ENCODE measurements at places on chromosomes 13 and 19.

DNA sequence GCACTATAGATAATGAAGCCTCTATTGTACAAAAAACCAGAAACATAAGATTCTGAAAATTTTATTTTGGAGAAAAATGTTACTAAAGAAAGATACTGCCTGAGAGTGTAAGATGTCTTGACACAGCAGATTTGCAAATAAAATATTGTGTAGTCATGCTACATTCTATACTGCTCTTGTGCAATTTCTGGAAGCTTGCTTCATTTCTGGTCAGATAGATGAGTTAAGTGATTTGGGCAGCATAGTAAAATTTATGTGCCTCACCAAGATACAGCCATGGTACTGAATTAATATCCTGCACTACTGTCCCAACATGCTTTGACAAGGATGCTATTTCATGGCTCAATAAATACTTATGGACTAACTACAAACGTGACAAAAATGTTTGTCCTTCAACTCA, 55.1 kb upstream of the STARD13 start:
- H3K4me3 ChIP-seq, result no peak overlapping the region
- H3K27ac ChIP-seq, result no peak overlapping the region
- H3K36me3 ChIP-seq, result no peaks in the 10 kb centered on the region

DNA sequence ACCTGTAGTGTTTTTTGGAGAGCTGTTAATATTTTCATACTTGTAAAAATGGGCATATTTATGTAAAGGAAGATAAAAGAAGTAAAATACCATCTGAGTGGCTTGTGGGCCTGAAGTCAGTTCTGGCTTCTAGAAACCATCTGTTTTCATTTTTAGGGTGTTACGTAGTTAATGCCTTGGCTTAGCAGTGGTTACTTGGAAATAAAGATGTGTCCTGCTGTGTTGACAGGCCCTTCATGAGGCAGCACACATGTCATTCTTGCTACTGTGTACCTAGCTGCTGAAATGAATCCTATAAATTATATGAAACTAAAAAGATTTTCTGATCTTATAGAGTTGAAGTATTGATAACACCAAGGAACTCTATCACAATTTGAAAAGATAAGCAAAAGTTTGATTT, 16.0 kb downstream of the ILF3 start:
- DNase-seq, result no peak
- no peak overlapping the region for H3K4me3 ChIP-seq
- no peak overlapping the region for H3K27ac ChIP-seq
- H3K27me3 ChIP-seq, result no peaks in the 10 kb centered on the region
- peaks cover 10% of the 10 kb centered on the region for H3K4me1 ChIP-seq
- peaks cover 35% of the 10 kb centered on the region for H3K36me3 ChIP-seq

GRCh38 chr13:89846926-89847585, 1500.4 kb upstream of the MIR17HG start:
- H3K4me3 ChIP-seq, result no peak overlapping the region
- no peaks in the 10 kb centered on the region for H3K36me3 ChIP-seq
- no peaks in the 10 kb centered on the region for H3K27me3 ChIP-seq
- H3K27ac ChIP-seq, result no peak overlapping the region
- no peaks in the 10 kb centered on the region for H3K4me1 ChIP-seq

GRCh38 chr19:50046649-50047503, 21.1 kb downstream of the ZNF473 start:
- peaks cover 63% of the 10 kb centered on the region for H3K36me3 ChIP-seq
- peaks cover 5% of the 10 kb centered on the region for H3K4me1 ChIP-seq
- no peak overlapping the region for H3K4me3 ChIP-seq
- H3K27ac ChIP-seq, result no peak overlapping the region
- no peak for DNase-seq

GRCh38 chr19:1945899-1946298, 4.9 kb downstream of the CSNK1G2 start:
- DNase-seq, result no peak
- no peak overlapping the region for H3K4me3 ChIP-seq
- no peaks in the 10 kb centered on the region for H3K27me3 ChIP-seq
- H3K36me3 ChIP-seq, result peaks cover 22% of the 10 kb centered on the region
- H3K4me1 ChIP-seq, result peaks cover 14% of the 10 kb centered on the region

DNA sequence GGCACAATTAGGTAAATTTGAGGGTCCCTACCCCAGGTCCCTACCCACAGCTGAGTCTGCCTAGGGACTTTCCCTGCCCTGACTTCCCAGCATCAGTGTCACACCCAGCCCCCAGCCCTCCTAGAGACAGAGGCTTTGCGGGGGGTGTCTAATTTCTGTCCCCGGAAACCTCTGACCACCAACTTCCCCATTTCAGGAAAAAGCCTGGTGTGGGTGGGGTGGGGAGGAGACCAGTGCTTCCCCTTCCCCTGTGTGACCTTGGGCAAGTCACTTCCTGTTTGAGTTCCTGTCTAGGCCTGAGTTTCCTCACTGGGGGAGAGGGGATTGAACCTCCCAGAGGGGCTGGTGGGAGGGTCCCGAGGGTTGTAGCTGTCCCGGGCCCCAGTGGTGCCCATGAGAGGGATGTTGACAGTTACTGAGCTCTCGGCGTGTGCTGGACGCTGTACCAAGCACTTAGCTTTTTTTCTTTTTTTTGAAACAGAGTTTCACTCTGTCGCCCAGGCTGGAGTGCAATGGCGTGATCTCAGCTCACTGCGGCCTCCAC, 7.9 kb downstream of the VASP start:
- peaks cover 37% of the 10 kb centered on the region for H3K4me1 ChIP-seq
- peak overlapping the region; percentile 63 for H3K4me3 ChIP-seq
- peak overlapping the region; percentile 83 for H3K27ac ChIP-seq
- peaks cover 39% of the 10 kb centered on the region for H3K36me3 ChIP-seq
- DNase-seq, result peak; percentile 21

- H3K36me3 ChIP-seq, result peaks cover 25% of the 10 kb centered on the region
- no peaks in the 10 kb centered on the region for H3K27me3 ChIP-seq
- H3K4me1 ChIP-seq, result peaks cover 34% of the 10 kb centered on the region
- no peak for DNase-seq
- no peak overlapping the region for H3K27ac ChIP-seq
Measured at GRCh38 chr13:42280537-42280936, 8.6 kb downstream of the AKAP11 start.

GRCh38 chr19:51771376-51772130, 10.6 kb downstream of the FPR2 start:
- no peak overlapping the region for H3K27ac ChIP-seq
- peaks cover 7% of the 10 kb centered on the region for H3K27me3 ChIP-seq
- H3K36me3 ChIP-seq, result no peaks in the 10 kb centered on the region
- H3K4me3 ChIP-seq, result no peak overlapping the region

- H3K4me3 ChIP-seq, result no peak overlapping the region
- no peaks in the 10 kb centered on the region for H3K4me1 ChIP-seq
- no peak overlapping the region for H3K27ac ChIP-seq
- H3K36me3 ChIP-seq, result peaks cover 2% of the 10 kb centered on the region
- no peak for DNase-seq
Measured at GRCh38 chr13:37561031-37561430, 37.5 kb downstream of the POSTN start.

- no peaks in the 10 kb centered on the region for H3K36me3 ChIP-seq
- H3K4me1 ChIP-seq, result no peaks in the 10 kb centered on the region
- no peak overlapping the region for H3K4me3 ChIP-seq
- no peak for DNase-seq
- no peak overlapping the region for H3K27ac ChIP-seq
Measured at GRCh38 chr13:43737392-43737923, 49.3 kb downstream of the ENOX1 start.

GRCh38 chr13:113734826-113735125, 24.2 kb upstream of the TMEM255B start:
- no peak overlapping the region for H3K27ac ChIP-seq
- DNase-seq, result no peak
- H3K27me3 ChIP-seq, result peaks cover 8% of the 10 kb centered on the region
- no peaks in the 10 kb centered on the region for H3K4me1 ChIP-seq
- H3K4me3 ChIP-seq, result no peak overlapping the region
- no peaks in the 10 kb centered on the region for H3K36me3 ChIP-seq

DNA sequence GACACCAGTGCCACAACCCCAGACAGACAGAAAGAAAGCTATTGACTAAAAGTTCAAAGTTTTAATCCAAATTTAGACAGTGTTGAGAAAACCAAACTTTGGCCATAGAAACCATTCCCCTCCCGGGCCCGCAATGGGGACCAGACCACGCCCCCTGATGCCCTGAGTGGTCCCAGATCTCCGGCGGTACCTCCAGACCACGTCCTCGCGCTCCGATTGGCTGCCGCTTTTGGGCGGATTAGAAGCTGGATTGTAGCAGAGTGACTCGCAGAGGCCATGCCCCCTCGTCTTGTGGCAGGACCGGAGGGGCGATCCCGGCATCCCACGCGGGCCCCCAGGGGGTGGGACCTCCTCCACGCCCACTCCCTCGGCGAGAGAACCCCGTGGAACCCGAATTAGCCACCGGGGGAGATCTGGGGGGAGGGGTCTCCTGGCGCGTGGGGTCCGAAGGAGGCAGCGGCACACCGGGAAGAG, 797 bp upstream of the HSD17B14 start:
- peaks cover 2% of the 10 kb centered on the region for H3K27me3 ChIP-seq
- H3K36me3 ChIP-seq, result no peaks in the 10 kb centered on the region
- peak overlapping the region; percentile 6 for H3K27ac ChIP-seq
- peak; percentile 76 for DNase-seq
- H3K4me3 ChIP-seq, result peak overlapping the region; percentile 91

DNA sequence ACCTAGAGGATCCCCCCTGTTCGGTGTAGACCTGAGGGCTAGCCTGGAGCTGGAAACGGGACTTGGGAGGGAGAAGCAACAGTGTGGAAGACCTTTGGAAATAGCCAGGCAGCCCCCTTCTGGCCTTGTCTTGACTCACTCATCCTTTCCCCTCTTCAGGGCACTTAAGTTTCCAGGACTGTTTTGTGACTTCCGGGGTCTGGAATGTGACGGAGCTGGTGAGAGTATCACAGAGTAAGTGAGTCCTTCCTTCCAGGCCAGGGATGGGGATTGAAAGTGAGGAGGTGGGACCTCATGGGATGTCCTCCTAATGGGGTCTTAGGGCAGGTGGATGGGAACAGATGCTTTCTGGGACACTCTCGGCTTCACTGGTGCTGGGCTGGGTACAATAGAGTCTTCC, 29.4 kb downstream of the LYL1 start:
- no peaks in the 10 kb centered on the region for H3K4me1 ChIP-seq
- no peak for DNase-seq
- H3K27ac ChIP-seq, result no peak overlapping the region
- no peak overlapping the region for H3K4me3 ChIP-seq

- no peak overlapping the region for H3K4me3 ChIP-seq
- no peak overlapping the region for H3K27ac ChIP-seq
Measured at GRCh38 chr19:41968751-41969595, 9.9 kb upstream of the RABAC1 start.

DNA sequence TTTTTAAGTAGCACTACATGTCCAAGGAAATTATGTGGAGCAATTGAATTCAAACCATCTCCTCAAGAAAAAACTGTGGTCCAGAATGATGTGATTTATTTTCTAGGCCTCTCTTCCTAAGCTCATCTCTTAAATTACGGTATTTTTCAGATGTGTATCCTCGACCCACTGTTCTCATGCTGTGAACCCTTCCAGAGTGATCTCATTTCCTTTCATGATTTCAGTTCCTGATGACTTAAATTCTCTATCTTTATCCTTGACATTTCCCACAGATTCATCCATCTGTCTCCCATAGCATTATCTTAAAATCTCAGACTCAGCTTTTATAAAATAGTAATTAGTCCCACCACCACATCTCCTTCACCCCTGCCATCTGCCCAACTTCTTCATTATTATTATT, 117.6 kb upstream of the SPRY2 start:
- H3K27ac ChIP-seq, result no peak overlapping the region
- H3K27me3 ChIP-seq, result no peaks in the 10 kb centered on the region
- no peak for DNase-seq
- H3K36me3 ChIP-seq, result no peaks in the 10 kb centered on the region
